ENCODE measurements at places on chromosomes 16 and 17. TPM values are rescaled to one million over a fixed set of nuclear protein-coding genes. Genes with fewer than 3 reads are reported as not detected.

Gene TPPP3
- 0.18 TPM for total RNA-seq

Gene CDK5R1
- total RNA-seq = 2.7 TPM

Gene NXPH3
- 0.79 TPM for total RNA-seq

Gene KCTD13
- total RNA-seq = 4.8 TPM

Gene TEX14
- under 0.01 TPM for total RNA-seq

Gene DRC7
- total RNA-seq = 0.21 TPM

Gene ZSCAN10
- total RNA-seq = not detected

DNA sequence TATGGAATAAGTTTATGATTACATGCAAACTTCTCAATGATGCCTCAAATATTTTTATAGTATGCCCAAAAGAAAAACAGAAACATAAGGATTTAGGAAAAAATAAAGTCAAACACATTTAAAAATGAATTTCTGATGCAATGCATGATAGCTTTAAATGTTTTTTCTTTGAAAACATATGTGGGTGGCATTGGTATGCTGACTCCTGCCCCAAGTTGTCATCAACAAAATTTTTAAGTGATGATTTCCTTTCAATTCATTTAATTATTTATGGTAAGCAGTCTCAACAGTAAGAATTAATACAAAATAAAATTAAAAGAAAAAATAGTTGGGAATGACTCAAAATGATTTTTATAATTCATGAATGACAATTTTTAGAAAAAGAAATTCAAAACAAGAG lies 104.9 kb downstream of the CEP112 start:
- DNase-seq = no peak

DNA sequence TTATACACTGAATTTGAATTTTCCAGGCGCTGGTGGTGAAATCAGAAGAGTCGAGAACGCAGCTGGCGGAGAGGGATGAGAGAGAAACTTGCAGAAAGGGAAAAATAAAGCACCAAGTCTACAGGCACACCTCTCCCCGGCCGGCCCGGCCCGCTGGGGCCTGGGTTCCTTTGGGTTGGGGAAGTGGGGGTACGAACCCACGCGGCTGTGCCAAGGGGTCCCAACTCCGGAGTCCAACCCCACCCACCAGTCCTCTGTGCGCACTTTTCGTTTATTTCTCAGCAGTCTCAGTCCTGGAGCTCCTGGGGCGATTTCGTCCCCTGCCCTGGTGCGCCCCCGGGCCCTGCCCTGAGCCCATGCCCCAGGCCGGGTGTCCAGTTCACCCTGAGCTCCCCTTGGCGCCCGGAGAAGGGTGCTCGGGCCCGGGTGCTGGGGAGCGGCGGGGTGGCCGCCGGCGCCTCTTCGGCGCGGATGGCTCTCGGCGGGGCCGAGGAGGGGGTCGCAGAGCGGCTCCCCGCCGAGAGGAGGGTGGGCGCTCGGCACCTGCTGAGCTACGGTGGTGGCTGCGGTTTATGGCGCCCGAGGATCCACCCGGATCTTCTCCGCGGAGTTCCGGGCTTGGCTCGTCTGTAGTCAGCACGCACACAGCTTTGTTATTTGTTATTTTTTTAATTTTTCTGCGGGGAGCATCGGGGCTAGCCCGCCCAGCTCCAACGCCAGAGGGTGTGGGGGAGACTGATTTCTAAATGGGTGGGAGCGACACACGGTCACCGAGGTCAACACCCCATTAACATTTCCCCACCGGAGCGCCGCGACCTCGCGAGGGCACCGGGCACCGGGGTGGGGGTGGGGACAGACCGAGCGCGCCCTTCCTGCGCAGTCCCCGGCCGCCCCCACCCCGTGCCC lies 15.7 kb upstream of the CBX8 start:
- DNase-seq = no peak

- DNase-seq = no peak
These were observed 8.0 kb downstream of the GCGR start for GRCh38 chr17:81811705-81812570.

DNA sequence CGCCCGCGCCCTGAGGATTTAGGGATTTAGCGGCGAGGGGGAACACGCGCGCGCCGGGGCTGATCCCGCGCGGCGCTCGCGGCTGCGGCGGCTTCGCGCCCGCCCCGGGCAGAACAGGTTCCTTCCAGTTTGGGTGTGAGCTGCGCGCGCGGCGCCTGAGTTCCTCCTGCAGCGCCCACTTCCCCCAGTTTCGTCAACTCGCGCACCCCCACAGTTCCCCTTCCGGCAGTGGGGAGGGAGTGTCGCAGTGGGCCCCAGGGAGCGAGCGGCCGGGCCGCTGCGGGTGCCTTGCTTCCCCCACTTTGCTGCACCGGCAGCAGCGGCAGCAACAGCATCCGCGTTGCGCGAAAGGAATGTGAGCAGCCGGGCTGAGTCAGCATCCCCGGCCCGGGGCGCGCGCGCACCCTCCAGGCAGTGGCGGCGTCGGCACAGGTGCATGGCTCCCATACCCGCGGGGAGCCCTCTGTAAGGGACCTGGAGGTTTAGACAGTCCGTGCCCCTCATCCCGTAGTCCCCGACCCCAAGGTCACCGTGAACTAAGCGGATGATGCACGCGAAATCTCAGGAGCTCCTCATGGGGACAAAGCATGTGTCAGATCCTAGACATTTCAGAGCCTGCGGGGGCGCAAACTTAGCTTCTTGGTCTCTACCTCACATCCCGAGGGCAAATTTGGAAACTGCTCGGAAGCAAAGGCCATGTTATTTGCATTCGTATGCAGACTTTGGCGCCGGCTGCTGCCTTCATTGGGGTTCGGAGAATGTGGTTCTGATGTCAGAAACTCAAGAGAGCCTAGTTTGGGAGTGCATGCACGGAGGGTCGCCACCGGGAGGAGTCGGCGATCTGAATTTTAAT lies 767 bp downstream of the ARSG start:
- no peak for DNase-seq

DNA sequence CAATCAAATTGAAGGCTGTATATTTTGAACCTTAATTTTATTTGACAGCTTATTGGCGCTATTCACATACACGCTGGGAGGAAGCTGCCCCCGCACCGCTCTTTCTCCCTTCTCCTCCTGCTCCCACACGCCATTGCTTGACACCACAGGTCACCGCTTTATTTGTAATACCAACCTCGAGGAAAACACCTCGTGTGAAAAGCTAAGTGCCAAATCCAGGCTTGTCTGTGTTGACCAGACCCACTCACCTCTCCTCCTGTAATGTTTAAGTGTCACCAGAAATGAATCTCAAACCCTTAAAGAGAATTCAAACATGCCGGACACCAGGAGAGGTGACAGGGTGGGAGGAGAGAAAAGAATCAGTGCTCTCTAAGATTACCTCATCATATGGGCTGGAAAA lies 331.4 kb downstream of the GRIN2A start:
- DNase-seq = no peak

DNA sequence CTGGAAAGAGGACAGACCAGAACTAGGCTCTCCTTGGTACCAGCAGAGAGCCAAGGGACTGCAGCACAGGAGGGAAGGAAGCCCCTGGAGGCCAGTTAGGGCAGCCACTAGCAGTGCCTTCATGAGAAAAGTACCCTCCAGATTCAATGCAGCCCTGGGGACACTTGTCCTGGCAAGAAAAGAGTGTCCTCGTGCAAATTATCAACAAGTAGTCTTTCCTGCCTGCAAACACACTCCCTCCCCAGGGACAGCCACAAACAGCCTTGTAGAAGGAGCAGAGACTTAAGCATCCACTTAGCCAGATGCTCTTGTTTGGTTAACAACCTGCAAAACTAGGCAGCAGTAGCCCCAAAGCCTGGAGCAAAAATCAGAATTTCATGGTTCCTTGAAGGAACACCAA lies 24.3 kb downstream of the CENPV start:
- DNase-seq = no peak

GRCh38 chr16:11072420-11073153 lies 128.2 kb downstream of the CLEC16A start:
- no peak for DNase-seq

DNA sequence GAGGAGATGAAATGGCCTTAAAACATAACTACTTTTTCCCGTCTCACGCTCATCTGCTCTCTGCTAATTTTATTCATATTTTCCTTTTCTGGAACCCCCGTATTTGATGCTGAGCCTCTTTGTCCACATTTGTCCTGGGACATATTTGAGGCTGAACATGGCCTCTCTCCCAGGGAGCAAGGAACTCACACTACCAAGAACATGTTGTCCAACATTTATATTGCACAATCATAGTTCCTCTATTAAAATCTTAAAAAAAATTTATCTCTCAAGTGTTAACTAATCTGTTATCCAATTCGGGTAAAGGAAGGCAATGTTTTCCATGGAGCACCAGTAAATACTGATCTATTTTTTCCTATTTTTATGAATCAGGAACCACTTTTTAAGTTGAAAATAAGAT lies 60.2 kb downstream of the CMC2 start:
- DNase-seq = no peak

DNA sequence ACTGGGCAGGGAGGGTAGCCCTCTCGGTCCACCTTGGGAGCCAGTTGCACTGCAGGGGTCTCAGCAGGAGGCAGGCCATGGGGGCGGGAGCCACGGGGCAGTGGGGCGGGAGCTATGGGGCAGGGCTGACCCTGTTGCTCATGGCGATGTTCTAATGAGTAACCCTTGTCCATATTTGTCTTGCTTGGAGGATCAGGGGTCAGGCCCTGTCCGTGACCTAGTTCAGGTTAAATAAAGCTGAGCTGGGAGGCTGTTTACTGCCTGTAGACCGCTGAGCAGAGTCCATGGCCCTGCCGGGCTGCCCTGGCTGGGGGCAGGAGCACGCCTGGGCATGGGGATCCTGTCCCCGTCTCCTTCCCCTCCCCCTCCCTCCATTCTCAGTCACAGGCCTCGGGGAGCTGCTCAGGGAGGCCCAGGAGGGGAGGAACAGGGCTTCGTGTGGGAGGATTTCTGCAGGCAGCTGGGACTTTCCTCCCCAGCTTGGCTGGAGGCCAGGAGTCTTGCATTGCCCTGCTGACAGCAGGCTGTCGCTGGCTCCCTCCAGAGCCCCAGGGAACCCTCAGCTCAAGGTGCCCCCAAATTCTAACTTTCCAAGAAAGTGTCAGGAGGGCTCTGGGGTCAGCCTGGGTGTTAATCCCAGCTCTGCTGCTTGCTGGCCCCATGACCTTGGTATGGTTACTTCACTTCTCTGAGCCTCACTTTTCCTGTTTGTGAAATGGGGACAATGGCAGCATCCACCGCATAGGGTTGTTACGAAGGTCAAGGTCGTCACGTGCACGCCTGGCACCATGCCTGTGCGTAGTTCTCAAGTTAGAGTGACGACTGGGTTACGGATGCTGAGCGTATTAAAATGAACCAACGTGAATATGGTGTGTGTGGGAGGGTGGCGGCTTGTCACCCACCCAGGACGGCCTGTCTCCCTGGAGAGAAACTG lies 6.1 kb upstream of the SERPINF2 start:
- DNase-seq = no peak

DNA sequence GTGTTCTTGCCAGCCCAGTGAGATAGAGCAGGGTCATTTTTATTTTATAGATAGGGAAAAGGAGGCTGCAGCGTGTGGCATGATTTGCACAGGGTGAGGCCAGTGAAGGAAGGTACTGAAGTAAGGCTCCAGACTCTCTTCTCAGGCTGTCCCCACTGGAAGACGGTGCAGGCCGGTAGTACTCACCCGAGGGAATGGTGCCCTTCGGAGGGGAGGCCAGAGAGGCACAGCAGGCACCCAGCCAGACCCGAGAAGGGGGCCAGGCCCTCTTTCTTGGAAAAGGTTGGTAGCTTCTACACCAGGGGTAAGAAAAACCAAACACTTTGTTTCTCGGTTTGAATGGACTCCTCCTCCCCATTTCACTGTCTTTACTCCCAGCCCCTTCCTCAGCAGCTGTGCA lies 288 bp downstream of the ANKRD40CL start:
- no peak for DNase-seq

Measured in pulmonary artery endothelial cell (primary cell).